Fibroblast of skin of back (primary cell): ENCODE measurements at places on chromosomes 7 and 10.

DNA sequence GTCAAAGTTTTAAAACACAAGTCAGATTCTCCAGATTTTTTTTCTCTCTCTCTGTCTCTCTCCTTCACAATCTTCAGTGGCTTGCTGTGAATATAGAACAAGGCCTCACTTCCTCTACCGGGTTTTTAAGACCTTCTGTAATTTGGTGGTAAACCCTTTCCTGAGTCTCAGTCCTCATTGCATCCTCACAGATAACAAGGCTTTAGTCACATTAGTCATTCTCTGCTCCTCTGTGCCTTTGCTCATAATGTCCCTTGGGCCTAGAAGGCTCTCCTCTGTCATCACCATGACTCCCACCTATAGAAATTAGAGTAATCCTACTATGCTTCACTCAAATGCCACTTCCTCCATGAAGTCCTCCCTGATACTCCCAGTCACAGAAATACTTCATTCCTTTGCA lies 172.7 kb upstream of the HPS1 start:
- no peak for DNase-seq

DNA sequence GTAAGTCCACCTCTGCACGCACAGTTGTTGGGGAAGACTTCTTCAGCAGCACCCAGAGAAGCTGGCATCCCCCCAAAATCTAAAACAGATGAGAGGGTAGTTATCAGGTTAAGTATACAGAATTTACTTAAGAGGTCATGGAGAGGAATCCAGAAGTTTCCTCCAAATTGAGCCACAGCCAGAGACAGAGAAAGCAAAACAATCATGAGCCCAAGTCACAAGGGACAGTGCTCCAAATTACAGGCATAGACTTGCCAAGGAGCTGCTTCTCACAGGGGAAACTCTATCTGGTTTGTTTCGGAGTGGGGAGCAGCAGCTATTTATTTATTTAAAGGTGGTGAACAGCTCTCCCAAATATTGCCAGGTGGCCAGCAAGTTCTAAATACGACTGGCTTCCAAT lies 308.4 kb downstream of the SKIDA1 start:
- no peak for DNase-seq

DNA sequence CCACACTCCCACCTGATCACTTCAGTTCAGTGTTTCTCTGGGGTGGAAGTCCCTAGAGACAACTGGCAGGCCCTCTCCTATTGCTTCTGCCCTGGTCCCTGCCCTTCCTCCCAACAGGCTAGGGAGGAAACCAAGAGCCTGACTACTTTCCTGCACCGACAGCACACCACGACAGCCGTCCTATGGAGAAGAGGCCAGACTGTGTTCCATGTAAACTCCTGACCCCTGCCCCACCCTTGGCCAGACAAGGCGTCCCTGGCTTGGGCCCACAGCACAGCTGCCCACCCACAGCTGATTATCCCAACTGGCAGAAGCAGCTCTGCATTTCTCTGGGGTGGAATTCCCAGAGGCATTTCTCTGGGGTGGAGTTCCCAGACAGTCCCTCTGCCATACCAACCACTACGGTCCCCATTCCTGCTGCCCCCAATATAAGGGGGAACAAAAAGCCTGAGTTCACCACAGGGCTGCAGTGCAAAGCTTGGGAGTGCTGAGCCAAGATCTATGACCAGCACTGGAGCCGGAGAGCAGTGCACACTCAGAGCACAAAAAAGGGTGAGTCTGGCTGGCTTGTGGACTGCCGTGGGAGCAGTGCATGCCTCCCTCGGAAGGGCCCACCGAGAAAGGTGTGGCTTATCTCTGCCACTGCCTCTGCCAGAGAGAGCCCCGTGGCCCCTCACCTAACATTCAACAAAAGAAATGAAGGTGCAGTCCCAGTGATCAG lies 193.4 kb downstream of the HPSE2 start:
- DNase-seq, result no peak

DNA sequence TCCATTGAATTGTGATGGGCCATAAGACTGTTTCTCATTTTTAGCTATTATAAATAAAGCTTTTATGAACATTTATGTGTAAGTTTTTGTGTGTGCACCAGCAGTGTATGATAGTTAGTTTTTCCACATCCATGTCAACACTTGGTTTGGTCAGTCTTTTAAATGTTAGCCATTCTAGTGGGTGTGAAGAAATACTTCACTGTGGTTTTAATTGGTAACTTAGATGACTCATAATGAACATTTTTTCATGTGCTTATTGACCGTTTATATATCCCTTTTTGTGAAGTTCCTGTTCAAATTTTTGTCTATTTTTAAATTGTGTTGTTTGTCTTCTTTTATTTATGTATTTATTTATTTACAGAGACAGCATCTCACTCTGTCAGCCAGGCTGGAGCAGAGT lies 23.6 kb upstream of the PDK4 start:
- no peak for DNase-seq

DNA sequence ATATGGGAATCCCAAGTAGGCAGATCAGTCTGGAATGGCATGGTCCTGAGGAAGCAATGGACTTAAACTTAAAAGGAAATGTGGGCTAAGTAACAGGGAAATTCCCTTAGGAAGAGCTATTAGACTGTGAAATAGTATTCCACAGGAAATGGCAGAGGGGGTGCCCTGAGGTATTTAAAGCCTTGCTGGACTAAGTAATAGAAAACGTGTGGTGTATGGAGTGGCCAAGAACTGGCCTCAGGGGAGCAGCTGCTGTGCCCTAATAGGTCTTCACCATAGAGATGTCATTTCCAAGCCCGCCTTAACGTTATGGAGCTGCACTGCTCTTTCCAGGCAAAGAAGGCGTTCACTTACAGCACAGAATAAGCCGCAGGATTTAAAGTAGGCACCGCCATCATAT lies 365.2 kb upstream of the ZMIZ1 start:
- DNase-seq, result peak; percentile 46

DNA sequence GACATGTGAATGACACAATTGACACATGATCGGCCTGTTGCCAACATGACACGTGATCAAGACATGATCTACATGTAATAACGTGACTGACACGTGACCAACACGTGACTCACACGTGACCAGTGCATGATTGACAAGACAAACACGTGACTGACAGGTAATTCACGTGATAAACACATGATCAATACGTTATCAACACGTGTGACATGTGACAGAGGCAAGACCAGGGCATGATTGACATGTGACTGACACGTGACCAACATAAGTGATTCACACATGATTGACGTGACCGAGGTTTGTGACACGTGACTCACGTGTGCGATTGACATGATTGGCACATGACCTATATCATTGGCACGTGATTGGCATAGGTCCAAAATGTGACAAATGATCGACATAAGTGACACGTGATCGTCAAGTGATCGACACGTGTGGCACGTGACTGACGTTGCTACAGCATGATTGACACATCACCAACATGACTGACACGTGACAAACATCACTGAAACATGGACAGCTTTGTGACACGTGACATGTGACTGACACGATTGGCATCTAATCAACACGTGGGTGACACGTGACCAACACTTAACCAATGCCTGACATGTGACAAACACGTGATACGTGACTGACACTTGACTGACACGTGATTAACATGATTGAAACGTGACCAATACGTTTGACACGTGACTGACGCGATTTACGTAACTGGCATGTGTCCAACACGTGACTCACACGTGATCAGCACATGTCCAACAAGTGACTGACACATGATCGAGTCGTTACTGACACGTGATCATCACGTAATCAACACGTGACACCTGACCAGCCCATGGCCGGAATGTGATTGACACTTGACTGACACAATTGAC lies 23.0 kb downstream of the CRPPA start:
- no peak for DNase-seq
